Activated naive CD4-positive, alpha-beta T cell (primary cell): ENCODE measurements at places on chromosomes 2 and 18.

- no peak for DNase-seq
Observed at GRCh38 chr2:113826346-113827285, 63.3 kb upstream of the ACTR3 start.

DNA sequence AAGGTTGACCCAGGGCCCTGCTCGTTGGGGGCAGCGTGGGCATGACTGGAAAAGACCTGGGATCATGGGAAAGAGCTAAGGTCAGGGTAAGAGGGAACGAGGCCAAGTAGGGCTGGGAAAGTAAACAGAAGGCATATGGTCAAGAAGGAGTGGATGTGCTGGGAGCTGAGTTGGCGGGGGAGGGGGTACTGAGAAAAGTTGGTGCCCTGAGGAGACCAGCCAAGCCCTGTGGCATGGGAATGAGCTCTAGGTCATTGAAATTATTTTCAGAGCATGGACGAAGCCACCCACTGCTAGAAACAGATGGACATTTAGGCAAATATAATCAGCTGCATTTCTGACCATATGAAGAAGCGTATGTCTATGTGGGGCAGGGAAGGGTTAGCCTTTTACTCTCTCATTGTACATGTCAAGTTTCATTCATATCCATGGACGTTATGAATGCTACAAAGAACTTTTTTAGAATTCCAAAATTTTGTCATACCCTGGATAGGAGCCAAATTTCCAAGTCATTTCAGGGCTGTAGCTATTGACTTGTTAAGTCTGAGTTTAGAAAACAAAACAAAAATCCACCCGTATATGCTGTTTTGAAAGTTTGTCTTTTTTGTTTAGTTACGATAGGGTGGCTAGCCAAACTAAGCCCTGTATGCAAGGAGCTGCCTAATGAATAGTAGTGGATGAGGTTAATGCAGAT lies 19.1 kb downstream of the MAPRE2 start:
- DNase-seq = no peak

GRCh38 chr18:12960853-12961397 lies 13.1 kb downstream of the SEH1L start:
- DNase-seq = no peak

- DNase-seq = no peak
Observed at GRCh38 chr18:77105028-77105427, 27.6 kb downstream of the MBP start.

DNA sequence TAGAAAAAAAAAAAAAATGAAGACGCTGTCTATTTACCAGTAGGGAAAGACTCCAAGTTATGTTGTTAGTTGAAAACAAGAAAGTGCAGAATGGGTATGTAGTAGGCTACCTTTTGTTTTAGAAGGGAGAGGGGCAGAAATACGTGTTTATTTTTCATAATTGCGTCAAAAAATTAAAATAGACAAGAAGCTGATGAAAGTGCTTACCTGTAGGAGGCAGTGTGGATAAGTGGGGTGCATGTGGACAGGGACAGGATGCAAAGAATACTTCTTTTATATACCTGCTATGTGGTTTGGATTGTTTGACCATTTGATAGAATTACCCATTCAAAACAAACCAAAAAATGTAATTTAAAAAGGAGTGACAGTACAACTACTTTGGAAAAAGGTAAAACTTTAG lies 3.0 kb upstream of the GCG start:
- no peak for DNase-seq

DNA sequence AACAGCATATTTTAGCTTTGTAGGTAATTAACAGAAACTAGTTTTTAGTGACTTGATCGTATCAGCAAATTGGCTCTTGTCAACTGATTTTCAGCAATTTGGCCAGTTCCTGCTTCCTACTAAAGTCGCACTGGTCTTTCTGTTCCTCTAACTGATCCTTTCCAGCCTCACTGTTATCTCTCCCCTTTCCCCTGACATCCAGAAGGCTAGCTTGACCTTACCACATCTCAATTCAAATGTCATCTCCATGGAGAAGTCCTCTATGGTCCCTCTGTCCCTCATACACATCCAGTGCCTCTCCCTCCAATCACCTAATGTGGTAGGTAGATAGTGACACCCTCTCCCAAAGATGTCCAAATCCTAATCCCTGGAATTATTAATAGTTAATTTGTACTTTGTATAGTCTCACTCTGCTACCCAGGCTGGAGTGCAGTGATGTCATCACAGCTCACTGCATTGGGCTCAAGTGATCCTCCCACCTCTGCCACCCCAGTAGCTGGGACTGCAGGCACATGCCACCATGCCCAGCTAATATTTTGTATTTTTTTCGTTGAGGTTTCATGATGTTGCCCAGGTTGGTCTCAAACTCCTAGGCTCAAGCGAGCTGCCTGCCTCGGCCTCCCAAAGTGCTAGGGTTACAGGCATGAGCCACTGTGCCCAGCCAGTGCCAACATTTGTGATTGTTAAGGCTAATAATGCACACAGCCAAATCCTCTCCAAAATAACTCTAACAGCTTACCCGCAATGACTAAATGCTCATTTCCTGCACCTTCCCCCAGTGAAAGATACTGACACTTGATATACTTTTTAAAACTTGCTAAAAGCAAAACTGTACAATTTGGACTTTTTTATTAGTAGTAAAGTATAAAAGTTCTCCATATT lies 16.9 kb downstream of the PSTPIP2 start:
- no peak for DNase-seq

DNA sequence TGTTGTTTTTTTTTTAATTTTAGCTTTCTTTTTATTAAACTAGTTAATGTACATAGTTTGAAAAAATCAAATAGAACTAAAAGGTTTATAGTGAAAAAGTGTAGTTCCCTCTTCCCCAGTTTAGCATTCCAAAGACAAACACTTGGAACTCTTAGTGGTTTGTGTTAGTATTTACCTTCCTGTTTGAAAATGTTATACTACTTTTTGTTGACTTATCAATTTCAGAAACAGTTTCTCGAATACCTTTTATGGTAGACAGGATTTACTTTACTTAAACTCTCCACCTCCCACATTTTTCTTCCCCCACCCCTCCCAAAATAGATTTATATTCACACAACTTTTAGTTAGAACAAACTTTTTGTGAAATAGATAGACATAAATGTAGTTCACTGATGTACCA lies 26.7 kb downstream of the PLEKHA3 start:
- no peak for DNase-seq

- no peak for DNase-seq
Observed at GRCh38 chr18:3869848-3870247, 419.9 kb downstream of the TGIF1 start.

DNA sequence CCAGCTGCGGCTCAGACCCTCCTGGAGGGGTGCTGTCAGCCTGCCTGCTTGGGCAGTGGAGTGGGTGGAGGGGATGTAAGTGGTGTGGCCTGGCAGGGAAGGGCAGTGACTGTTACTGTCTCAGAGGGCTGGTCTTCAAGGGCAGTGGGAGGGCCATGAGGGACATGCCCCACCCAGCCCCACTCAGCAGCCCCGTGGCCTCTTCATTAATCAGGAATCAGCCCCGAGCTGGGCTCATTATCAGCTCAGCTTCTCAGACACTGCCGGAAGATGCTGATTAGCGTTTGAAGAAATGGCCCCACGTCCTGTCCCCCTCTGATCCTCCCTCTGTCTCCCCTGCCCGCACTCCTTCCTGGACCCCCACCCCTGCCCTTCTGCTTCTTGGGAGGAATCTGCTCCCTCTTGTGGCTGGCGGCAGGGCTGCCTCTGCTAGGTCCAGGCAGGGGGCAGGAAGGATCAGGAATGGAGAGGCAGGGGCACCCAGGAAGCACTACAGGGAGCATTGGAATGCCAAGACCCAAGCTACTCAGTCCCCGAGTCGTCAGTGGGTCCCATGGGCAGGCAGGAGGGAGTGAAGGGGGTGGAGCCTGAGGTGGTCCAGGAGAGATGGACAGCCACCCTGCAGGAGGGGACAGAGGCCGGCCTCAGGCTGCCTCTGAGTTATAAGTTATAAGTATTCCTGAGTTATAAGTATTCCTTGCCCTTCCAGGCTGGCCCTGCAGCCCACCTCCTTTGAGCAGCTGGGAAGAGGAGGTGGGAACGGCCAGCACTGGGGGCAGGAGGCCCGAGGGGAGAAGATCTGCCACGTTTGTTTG lies 7.0 kb downstream of the ASIC4 start:
- no peak for DNase-seq

DNA sequence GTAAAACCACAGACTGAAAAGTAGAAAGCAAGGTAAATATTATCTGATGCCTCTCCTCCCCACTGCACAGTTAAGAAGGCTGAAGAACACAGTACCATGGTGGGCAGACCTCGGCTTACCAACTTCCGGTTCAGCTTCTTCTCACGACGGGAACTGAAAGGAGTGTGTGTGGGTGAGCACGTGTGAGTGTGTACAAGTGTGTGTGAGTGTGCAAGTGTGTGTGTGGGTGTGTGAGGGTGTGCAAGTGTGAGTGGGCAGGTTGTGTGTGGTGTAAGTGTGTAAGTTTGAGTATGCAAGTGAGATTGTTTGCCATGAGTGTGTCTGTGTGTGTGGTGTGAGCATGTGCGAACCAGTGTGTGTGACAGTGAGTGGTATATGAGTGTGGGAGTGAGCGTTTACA lies 103.5 kb downstream of the ADD2 start:
- DNase-seq = no peak

DNA sequence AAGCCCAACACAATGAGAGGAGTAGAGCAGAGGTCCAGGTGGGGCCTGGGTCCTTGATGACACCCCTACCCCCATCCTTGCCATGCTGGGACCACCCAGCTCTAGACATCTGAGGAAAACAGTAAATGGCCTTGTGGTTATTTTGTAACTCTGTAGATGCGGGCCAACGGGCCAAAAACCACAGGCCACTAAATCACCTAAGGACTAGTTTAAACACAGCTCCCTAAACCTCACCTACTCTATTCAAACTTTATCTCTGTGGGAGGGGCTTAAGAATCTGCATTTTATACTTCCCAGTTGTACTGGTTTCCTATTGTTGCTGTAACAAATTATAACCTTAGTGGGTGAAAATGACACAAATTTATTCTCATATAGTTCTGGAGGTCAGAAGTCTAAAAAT lies 19.0 kb upstream of the SERTAD2 start:
- no peak for DNase-seq

GRCh38 chr2:188693111-188693510 lies 281.1 kb upstream of the COL3A1 start:
- no peak for DNase-seq

- DNase-seq = no peak
Observed at GRCh38 chr2:152708742-152709141, 8.5 kb downstream of the PRPF40A start.

GRCh38 chr2:210630873-210631560 lies 74.6 kb downstream of the CPS1 start:
- DNase-seq = no peak

- no peak for DNase-seq
Observed at GRCh38 chr2:197157879-197158537, 152.6 kb downstream of the ANKRD44 start.

DNA sequence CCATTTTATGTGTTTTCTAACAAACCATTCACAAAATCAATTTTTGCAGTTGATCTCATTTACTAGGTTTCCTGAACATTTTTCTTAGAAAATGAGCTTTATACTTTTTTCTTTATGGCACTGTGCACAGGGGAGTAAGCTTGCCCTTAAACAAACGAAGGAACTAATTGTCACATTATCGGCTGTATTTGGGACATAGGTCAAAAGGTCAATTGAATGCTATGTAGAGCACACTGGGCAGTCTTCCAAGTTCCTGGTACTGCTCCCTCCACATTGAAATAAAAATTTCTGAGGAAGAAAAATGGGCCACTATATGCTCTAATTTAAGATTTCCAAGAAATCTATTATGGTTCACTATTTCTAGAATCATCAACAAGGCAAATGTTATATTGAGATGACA lies 93.6 kb upstream of the TMEFF2 start:
- DNase-seq = no peak

DNA sequence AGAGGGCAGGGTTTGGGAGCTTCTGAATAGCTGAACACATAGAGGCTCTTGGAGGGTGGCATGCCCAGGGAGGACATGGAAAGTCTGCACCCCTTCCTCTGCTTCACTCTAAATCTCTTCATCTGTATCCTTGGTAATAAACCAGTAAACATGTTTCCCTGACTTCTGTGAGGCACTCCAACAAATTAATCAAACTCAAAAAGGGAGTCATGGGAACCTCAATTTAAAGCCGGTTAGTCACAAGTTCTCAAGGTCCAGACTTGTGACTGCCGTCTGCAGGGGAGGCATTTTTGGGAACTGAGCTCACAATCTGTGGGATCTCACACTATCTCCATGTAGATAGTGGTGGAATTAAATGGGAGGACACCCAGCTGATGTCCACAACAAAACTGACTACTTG lies 33.1 kb upstream of the STON1 start:
- no peak for DNase-seq
